NCI-H1048 (cell line): ENCODE measurements at places on chromosomes 16 and 17.

DNA sequence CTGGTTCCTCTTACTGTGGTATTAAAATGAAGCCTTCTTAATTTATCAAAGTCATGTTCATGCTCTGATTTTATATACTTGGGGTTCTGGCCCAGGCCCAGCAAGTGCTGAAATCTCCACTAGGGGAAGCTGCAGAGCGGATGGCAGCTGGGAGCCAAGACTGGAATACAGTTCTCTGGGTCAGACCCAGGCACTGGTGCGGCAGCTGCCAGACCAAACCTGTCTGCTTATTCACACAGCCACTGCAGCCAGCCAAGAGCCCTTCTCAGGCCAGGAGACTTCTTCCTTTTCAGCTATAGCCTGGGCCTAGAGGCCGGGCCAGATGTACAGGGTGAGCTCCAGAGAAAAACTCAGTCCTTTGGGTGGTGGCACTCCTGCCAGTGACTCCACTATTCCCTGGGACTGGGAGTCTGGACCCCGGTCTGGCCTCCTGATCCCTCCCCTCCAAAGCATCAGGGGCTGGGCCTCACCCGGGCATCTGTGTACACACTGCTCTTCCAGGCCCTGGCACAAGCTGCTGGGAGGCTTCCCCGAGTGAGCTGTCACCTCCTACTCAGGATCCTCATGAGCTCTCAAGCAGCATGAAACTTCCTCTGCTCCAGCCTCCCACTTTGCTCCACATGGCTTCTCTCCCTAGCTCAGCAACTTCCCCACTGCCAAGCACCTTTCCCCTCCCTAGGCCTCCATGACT is 24.4 kb downstream of the ATP6V0D1 start:
- DNase-seq: no peak

DNA sequence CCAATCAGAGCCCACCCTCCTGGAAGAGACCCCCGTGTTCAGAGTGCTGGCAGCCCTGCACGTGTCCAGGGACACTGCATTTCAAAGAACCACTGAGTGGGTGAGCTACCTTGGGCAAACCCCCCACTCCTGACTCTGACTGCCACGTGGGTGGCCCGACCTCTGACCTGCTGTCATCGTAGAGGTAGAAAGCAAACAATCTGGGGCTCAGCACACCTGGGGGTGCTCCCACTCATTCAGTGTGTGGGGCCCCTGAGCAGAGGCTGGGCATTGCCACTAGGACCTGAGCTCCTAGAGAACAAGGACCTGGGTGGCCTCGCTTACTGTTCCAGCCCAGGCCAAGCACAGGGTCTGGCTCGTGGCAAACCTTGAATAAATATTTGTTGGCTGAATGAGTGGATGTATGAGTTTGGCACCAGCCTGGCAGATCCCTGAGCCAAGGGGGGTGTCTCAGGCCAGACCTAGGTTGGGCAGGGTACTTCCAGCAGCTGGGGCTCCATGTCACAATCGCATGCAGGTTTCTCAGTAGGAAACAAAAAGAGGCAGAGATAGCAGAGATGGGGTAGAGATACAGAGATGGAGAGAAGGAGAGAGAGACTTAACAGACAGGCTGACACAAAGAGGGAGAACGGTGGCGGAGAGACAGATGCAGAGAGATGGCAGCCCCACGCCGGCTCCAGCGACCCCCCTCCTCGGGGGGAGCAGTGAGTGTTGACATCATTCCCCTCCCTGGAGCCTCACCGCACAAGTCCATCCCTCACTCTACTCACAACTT is 5.4 kb upstream of the DRC7 start:
- DNase-seq: no peak

DNA sequence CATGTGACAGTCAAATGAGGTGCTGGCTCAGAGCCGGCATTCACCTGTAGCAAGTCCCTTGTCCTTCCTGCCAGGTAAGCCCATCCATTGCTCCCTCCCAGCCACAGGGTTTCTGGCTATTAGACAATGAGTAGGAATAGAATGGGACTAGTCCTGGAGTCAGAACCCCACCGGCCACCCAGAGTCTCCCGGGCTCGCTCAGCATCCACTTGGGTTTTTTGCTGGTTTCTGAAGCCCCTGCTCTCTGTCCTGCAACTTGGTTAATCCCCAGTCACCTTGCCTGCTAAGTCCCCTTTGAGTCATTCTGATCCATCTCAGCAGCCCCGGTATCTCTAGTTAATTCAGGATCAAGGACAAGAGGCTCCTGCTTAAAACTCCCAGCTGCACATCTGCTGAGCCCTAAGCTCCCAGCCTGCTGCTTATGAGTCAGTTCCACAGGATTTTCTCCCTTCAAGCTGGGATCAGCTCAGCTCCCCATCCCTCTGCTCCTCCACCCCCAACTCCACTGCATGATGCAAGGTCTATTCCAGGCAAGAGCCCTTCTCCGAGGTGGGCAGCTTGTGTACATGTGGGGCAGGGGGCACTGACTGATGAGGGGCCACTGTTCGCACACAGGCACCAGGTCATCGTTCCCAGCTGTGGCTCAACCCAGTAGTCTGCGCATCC is 19.9 kb upstream of the MRPS23 start:
- no peak for DNase-seq

DNA sequence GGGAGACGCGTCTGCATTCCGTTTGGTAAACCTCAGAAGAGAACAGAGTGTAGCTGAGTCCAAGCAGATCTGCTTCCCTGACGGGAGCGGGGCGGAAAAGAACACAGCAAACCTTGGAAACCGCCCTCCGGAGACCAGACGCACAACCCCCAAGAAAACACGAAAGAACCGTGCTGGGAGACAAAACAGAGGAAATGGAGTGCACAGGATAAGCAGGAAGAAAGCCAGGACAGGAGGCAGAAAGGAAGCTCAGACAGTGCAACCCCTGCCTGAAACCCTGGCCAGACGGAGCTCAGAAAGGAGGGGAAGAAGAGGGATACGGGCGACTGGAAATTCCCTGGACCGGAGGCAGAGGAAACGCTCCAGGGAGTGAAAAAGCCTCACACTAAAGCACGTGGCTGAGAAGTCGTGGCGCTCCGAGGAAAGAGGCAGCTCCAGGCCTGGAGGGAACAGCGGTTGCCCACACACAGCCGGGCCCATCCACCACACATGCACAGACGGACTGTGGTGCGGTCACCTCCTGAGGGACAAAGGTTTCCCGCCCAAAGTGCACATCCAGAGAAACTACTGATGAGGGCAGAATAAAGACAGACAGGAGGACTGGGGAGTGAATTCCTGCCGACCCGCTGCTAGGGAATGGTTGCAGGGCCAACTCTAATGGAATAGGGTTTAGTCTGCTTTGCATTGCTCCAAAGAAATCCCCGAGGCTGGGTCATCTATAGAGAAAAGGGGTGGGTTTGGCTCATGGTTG is 10.2 kb downstream of the DPEP1 start:
- DNase-seq: no peak

- DNase-seq: no peak
These were observed 196.0 kb downstream of the IRX3 start for GRCh38 chr16:54090602-54091001.

GRCh38 chr17:78138204-78139060 is 7.8 kb upstream of the C17orf99 start:
- DNase-seq: no peak

GRCh38 chr17:10036511-10037061 is 131.5 kb upstream of the RCVRN start:
- DNase-seq: no peak

- DNase-seq: no peak
These were observed at the start of gene MYH11 for GRCh38 chr16:15856901-15857698. Gene MYH11 (minus strand): TSS chr16:15857028. CDS start chr16:15838252, 18,776 bp downstream.

GRCh38 chr17:42018988-42019387 is 902 bp upstream of the NKIRAS2 start:
- no peak for DNase-seq

DNA sequence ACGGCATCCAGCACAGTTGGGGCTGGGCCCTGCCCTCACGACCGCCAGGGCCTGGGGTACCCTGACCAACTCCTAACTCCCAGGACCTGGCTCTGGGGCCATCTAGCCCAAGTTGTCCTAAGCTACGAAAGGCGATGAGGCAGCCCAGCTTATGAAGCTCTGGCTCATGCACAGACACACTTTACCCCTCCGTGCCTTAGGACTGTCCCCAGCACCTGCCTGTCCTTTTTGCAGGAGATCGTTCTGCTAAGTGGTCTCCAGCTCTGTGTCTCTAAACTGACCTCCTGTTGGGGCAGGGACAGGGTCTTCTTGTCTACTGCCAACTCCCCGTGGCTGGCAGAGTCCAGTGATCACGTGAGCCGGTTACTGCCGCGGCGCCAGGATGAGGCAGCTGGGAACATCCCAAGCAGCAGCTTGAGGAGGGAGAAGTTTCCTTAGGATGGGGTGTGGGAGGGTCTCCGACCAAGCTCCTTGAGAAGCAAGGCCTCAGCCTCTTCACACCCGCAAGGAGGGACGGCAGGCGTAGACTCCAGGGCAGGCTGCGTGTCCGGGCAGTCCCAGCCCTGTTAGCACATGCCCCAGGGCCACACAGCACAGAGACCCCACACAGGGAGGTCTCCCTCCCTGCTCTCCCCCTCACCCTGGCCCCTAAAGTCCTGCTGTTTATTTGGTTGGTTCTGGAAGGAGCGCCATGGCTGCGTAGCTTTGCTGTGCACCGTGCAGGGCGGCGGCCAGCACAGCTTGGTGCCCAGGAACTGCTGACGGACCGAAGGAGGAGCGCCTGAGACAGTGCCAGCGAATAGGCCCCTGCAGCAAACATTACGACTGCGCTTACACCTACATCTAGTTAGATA is 16.4 kb upstream of the METRNL start:
- no peak for DNase-seq

GRCh38 chr17:41730479-41730878 is 4.0 kb downstream of the HAP1 start:
- no peak for DNase-seq

GRCh38 chr16:14028202-14028601 is 42.9 kb upstream of the MRTFB start:
- DNase-seq: no peak

- no peak for DNase-seq
These were observed 60.3 kb upstream of the HAPSTR1 start for GRCh38 chr16:9031107-9031506.

DNA sequence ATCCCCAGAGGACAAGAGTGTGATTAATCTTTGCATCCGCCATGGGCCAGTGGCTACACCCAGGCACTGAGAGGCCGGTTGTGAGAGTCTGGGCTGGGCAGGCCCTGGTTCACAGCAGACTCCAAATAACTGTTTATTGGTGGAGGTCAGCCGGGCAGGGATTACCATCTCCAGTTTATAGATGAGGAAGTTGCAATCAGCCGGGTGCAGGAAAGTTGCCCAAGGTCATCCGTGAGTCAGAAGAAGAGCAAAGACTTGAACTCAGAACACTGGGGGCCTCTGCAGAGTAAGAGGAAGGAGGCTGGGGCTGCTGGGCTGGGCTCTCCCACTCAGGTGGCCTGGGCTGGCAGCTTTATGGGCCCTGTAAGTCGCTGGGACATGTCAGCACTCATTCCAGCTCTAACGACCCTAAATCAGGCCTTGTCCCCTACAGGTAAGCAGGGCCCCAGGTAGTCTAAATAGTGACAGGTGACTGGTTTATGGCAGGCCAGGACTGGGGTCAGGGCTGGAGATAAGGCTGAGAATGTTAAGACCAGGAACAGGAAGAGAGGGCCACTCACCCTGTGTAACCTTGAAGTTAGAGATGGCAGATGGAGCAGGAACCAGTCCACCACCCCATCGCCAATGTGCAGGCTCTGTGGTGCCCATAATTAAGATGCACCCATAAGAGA is 2.1 kb upstream of the CA4 start:
- no peak for DNase-seq

DNA sequence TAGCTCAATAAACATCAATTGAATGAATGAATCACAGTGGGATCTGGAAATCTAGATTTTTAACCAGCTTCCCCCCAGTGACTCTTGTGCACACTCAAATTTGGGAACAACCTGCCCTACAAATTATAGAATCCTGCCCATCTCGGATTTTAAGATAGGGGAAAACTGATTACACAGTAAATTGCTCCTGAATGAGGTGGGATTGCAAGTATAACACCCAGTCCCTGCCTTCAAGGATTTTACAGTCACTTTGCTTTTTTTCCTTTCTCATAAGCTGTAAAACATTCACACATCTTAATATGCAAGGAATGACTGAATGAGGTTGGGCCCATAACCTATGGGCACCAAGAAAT is 48.5 kb downstream of the TEKT5 start:
- DNase-seq: no peak

GRCh38 chr17:51805185-51805584 is 353.3 kb downstream of the CA10 start:
- no peak for DNase-seq

DNA sequence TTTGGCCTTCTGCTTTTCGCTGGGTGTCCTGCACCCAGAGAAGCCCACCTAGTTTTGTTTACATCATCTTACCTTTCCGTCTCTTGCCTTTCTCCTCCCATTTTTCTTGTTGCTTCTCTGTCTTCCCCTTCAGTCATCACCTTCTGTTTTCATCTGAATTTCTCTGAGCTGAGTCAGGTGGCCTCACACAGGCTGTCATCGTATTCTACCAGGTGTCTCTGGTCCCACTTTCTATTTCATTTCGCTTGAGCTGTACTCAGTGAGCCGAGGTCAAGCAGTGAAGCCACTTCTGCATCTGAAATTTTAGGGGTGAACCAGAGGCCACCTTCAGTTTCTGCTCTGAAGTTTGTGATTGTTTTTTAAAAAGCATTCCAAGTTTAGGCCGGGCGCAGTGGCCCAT is 9.7 kb downstream of the CRAMP1 start:
- DNase-seq: no peak

- no peak for DNase-seq
These were observed 49.3 kb upstream of the USP7 start for GRCh38 chr16:9012848-9013507.

GRCh38 chr17:64099543-64099942 is 30.4 kb downstream of the ERN1 start:
- no peak for DNase-seq

- no peak for DNase-seq
These were observed 22.5 kb downstream of the HEATR3 start for GRCh38 chr16:50088302-50088701.

- no peak for DNase-seq
These were observed 15.7 kb upstream of the WFDC1 start for GRCh38 chr16:84278968-84279367.
